ENCODE measurements at places on chromosomes 3 and 15. TPM values are rescaled to one million over a fixed set of nuclear protein-coding genes. Genes with fewer than 3 reads are reported as not detected.

The CD200 gene
- total RNA-seq: 5.0 TPM

The SMAD6 gene
- total RNA-seq: 7.1 TPM

The RBP2 gene
- not detected for total RNA-seq

The PP2D1 gene
- not detected for total RNA-seq

The PLSCR2 gene
- total RNA-seq: not detected

The TMEM207 gene
- total RNA-seq: not detected

The GRAMD1C gene
- total RNA-seq: 4.6 TPM

The VGLL3 gene
- 15.8 TPM for total RNA-seq

The SYNPR gene
- total RNA-seq: not detected

The IL12A gene
- 4.5 TPM for total RNA-seq

The NCKIPSD gene
- total RNA-seq: 25.9 TPM

The ZIC4 gene
- total RNA-seq: not detected

The GOLGA8A gene
- total RNA-seq: 4.7 TPM

The CCDC13 gene
- total RNA-seq: 1.2 TPM

The RUVBL1 gene
- 91.7 TPM for total RNA-seq

The LRRC3B gene
- total RNA-seq: not detected

The NR2E3 gene
- not detected for total RNA-seq

The CFAP100 gene
- total RNA-seq: not detected

The ABHD10 gene
- 23.9 TPM for total RNA-seq

The SPG21 gene
- 63.9 TPM for total RNA-seq

The CFAP20DC gene
- 2.5 TPM for total RNA-seq

The CP gene
- 0.17 TPM for total RNA-seq

The SV2B gene
- total RNA-seq: not detected

The CCR8 gene
- total RNA-seq: not detected

The ARID3B gene
- 3.0 TPM for total RNA-seq

The CD200R1 gene
- total RNA-seq: not detected

The ROBO1 gene
- 27.6 TPM for total RNA-seq

The XCR1 gene
- total RNA-seq: not detected

The CATSPER2 gene
- total RNA-seq: 0.15 TPM

Data from bronchus fibroblast of lung (primary cell).